ENCODE measurements at places on chromosomes 2 and 18.

GRCh38 chr2:236317938-236318396 is 53.8 kb upstream of the ASB18 start:
- DNase-seq, result no peak

- no peak for DNase-seq
These were observed 156.1 kb upstream of the VRK2 start for GRCh38 chr2:57890464-57890863.

DNA sequence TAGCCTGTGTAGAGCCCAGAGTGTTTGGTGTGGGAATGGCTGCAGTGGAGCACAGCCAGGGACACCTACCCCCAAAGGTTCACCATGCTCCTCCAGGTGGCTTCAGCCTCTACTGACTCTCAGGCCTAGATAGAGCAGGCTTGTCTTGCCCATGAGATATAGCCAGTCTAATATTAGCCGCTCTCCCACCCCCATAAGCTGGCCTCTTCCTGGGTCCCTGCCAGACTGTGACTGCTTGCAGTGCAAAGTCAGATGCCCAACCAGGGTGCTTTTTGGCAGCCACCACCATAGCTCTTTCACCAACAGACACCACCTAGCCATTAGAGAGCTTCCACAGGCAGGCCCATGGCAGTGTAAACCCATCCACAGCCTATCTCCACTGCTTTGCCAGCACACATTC is 405.3 kb downstream of the MBD2 start:
- DNase-seq, result no peak

DNA sequence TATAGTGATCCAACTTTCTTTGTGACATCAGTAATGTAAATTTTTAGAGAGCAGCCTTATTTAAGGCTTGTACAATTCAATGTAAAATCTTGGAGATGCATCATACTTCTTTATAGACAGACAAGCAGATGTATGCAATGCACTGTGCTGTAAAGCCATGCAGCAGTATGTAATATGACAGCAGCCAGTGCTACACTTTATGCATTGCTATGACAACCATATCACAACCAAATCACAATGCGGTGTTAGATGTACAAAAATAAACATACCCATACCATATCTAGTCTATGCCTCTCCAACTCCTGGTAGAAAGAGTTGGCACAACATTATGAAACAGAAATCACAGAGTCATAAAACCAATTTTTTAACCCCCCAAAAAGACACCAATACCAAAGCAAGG is 110.3 kb upstream of the WDSUB1 start:
- no peak for DNase-seq

DNA sequence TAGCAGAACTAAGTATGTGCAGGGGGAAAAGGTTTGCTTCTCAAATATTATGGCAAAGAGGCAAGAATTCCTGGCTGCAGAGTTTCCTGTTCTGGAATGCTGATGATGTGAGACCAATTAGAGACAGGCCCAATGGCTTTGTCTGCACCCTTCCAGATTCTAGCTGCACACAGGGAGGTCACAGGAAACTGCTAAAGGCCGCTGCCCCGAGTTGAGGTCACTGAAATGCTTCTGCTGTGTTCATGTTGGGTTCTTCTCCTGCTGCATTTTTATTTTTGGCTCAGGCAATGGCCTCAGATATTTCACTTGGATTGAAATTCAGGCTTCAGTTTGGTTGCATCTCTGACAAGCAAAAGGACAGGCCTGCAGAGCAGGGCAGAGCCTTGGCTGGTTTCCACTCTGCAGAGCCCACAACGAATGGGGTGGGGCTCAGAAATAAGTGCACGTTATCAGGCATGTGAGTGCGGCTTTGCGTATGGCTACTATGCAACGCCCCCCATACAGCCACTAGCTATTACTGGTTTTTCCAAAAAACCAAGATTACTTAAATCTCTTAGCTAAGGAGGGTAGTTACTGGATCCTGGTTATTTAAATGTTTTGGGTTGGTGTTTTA is 66.9 kb upstream of the FZD5 start:
- no peak for DNase-seq

DNA sequence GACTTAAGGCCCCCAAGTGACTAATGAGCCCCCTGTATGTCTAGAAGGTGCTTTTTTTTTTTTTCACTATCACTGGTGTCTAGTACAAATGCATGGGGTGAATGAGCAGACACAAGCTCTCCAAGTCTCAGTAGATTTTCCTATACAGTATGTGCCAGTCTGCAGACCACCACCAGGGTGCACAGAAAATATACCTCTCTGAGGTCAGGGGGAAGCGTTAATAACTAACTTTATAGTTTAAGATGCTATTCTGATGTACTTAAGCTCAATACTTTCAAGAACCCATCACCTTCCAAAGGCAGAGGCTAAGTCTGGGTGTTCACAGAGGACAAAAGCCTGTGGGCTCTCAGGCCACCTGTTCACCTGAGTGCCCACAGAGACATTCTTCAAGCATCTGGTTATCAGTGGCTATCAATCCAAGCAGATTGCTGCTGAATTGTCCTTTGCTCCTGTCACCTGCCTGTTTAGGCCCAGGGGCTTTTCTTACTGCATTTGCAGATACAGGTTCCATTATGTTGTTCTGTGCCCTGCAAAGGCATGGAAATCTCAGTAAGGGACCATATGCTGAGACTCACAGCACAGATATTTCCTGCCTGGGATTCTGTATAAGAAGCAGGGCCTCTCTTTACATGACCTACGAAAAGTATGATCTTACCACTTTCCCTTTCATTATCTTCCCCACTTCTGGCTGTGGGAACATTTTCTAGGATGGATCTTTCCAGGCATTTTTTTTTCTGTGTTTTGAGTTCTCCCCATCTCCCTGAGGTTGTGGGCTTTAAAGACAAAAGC is 534.6 kb downstream of the TNS1 start:
- DNase-seq, result no peak

DNA sequence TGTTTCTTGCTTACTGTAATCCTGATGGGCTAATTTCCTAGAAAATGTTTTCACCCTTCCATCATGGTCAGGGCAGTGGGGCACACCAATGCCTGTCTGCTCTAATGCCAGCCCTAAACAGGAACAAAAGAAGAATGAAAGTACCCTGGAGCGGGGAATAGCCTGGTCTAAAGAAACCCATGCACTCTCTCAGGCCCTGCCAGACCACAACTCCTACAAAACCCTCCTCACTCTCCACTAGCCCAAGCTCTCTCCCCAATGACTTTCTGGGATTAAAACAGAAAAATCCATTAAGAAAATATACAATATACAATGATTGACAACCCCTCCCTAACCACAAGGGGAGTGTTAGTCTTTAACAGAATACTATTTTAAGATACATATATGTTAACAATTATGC is 67.6 kb downstream of the AAK1 start:
- no peak for DNase-seq

DNA sequence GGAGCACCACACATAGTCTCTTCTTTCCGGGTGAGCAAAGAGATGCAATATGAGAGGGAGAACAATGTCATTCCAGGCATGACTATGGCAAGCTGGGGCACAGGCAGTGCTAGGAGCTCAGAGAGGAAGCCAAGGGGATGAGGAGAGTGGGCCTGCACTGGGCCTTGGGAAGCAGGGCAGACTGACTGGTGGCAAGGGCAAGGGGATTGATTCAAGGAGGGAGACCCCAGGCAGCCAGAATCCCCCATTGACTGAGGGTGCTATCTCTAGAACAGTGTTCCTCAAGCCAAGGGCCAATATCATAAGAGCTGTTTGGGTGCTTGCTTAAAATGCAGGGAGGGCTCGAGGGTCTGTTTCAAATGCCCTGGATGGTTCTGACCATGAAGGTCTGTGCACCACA is 36.1 kb downstream of the MARCO start:
- no peak for DNase-seq

GRCh38 chr2:88350331-88351248 is 101.9 kb downstream of the FOXI3 start:
- peak; percentile 50 for DNase-seq

GRCh38 chr2:43258547-43259156 is 32.2 kb upstream of the ZFP36L2 start:
- DNase-seq, result no peak
